GM23248 (cell line): ENCODE measurements at places on chromosomes 3 and 15.

DNA sequence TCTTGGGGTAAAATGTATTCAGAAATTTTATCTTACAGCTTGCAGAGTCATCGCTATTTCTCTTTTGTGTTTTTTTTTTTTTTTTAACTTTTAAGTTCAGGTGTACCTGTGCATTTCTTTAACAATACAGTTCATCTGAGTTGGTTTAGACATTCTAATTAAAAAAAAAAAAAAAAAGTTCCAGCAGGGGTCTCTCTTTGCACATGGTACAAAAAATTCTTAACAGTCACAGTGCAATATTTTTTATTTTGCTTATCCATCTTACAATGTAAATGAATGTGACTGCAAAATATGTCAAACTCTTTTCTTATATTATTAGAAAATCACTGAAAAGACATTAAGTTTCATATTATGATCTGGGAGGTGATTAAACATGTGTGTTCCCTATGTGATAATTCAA lies 47.5 kb upstream of the SLC9A9 start:
- peak; percentile 40 for DNase-seq

GRCh38 chr3:20622304-20622703 lies 436.3 kb upstream of the SGO1 start:
- peak; percentile 95 for DNase-seq

DNA sequence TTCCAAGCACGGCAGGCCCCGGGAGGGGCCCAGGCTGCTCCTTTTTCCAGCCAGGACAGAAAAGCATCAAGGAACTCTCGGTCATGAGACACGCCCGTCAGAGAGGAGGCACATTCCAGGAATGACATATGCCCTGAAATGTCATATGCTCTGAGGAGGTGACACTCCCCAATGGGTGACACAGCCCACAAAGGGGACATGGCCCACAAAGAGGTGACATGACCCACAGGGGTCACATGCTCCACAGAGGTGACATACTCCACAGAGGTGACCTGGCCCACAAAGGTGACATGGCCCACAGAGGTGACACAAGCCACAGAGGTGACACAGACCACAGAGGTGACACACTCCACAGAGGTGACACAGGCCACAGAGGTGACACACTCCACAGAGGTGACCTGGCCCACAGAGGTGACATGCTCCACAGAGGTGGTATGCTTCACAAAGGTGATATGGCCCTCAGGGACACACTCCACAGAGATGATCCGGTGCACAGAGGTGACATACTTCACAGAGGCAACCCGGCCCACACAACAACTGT lies 79.2 kb downstream of the ABHD5 start:
- DNase-seq: no peak

DNA sequence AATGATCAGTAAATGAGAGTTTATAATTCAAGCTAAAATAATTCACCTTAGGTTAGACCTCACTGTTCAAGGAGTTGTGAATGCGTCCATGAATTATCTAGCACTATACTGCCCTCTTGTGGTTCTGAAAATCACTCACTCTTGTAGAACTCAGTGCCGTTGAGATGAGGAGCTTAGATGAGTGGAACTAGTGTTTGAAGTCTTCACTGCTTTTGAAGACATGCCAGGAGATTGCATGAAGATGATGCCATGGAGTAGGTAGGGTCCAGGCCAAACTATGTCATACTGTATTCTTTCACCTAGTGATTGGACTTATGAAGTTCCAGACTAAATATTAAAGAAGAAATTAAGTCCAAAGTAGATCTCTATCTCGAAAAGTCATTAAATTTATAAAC lies 28.8 kb downstream of the LYSMD4 start:
- peak; percentile 88 for DNase-seq

DNA sequence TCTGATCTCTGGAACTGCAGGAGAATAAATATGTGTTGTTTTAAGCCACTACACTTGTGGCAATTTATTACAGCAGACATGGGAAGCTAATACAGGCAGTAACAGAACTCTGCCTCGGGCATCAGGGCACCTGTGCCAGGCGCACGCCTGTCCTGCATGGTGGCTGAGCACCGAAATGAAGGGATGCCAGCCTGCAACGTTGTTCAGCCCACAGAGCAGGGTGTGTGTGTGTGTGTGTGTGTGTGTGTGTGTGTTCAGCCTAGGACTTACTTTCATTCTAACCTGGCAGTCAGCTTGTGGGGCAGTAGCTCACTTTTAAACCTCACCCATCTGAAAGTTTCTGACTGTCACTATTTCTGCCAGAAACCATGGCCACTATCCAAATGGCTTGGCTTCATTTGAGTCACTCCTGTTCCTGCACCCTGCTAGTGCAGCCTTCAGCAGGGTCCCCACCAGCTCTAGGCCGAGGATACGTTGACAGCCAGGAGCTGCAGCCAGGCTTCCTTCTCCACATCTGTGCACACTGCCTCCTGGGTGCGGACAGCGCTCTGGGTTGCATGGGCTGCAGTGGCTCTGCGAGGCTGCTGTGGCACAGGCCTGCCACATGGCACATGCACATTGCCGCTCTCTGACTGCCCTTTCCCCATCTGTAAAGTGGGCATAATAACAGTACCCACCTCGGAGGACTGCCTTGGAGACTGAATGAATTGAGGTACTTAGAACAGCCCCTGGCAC lies 4.5 kb downstream of the UROC1 start:
- DNase-seq: no peak

DNA sequence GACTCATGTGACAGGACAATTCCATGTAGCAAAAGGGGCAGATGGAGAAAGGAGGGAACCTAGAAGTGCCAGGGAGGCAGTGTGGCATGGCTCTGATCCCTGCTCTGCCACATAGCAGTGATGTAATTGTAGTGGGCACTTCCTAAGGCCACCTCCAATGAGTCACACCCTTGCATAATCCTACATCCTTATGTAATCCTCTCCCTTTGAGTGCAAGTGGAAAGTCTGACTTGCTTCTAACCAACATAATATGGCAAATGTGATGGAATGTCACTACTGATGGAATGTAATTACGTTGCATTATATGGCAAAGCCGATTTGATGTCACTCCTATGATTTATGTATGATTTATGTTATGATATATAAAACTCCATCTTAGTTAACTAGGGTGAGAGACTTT lies 72.9 kb upstream of the ATP2C1 start:
- DNase-seq: peak; percentile 84

- DNase-seq: no peak
Measured at GRCh38 chr3:188085584-188086560, 68.1 kb upstream of the LPP start.

- DNase-seq: peak; percentile 67
Measured at GRCh38 chr3:17800232-17800631, 57.8 kb upstream of the TBC1D5 start.

DNA sequence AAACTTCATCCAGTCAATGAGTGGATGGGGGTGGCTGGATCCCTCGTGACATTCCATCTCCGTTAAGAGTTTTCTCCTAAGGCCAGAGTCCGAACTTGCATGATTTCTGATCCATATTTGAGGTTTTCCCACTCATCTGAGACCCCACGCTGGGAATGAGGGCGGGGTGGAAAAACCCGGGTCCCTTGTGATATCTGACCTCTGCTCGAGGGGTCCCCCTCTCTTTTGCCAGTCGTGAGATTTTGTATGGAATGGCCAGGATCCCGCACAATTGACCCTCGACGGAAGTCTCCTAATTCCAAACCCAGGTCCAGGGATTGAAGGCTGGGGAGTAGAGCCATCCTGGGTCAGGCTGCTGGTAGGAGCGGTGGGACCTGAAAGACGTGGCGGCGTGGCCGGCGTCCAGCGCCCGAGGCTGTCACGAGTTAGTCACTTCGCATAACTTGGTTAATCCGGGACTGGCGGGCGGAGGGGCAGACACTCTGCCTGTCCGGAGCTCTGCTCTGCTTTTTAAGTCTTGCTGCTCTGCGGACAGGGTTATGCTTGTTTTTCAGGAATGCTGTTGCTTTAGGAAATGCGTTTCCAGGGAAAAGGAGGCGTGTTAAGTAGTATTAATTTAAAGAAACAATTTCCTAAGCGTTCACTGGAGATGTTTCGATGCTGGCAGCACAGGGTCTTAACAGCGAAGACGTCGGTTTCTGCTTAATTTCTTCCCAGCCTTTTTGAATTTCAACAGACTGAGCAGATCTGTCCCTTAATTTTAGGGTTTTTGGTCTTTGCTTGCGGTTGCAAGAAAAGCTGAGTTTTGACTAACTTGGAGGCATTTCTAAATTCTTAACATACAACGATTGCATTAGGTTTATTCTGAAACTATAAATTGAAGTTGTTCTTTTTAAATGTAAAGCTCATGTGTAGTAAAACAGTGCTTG lies 69.7 kb upstream of the LRRFIP2 start:
- peak; percentile 93 for DNase-seq

- peak; percentile 43 for DNase-seq
Measured at GRCh38 chr15:22930782-22931484, 49.2 kb downstream of the CYFIP1 start.

DNA sequence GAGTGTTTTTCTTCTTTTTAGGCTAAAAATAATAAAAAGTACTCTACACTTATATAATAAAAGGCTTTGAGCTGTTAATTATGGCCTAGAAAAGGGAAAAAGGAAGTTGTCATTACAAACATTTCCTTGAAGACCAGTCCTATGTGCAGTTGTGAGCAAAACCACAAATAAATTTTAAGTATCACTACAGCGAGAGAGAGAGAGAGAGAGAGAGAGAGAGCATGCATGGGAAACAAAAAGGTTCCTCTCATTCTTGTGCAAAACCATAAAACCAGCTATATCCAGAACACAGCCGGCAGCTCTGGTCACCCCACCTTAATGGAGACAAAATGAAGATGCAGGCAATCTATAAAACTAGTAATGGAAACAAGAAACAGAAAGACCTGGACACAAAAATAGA lies 33.6 kb downstream of the HEG1 start:
- no peak for DNase-seq

DNA sequence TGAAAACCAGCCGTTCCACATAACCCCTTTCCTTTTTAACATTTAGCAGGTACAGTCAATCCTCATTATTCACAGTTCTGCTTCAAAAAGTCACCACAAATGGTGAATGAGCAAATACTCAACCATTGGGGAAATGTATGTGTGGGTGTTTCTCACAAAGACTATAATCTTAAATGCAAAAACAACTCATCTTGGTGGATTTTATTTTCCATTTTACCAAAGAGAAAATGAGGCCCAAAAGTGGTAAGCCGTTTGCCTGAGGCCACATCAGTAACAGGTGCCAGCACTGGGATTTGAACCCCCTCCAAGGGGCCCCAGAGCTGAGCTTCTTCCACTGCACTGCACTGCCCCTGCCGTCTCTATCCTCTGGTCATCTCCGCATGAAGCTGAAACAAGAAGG lies 208.8 kb downstream of the OSBPL10 start:
- DNase-seq: peak; percentile 18

DNA sequence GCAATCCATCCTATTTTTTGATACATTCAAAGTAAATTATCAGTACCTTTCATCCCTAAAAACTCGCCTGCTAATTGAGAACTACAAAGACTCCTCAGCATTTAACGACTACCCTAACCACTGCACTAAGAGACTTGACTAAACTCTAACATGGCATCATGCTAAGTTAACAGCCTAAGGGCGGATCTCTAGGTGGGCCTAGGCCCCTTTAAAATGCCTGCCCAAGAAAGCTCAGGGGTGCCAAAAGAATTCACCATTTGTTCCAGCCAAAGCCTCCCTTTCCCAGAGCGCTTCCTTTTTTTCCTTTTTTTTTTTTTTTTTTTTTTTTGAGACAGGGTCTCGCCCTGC lies 568 bp upstream of the NEK4 start:
- no peak for DNase-seq

DNA sequence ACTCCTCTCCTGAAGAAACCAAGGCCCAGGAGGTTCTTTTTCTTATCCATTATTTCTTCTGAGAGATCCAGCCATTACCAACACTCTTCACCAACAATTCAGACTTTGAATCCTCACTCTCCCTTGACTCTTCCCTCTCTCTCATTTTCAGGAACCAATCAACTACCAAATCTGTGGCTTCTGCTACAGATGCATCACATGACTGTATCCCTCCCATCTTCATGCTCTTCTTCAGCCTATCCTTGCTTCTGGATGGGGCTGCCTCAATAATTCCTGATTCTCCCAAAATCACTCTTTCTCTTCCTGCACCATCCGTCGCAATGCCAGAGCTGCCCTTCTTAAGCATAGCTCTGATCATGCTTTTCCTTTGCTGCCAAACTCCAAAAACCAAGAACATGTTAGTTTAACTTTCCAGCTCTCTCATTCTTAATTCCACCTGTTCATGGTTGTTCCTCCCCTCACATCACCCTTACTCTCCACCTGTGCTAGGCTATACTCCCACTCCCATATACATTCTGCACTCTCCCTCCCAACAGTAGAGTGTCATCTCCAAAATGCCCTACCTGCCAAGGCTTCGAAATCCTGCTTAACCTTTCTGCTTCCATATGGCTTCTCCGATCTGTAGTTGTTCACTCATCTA lies 13.5 kb downstream of the PLD1 start:
- no peak for DNase-seq

DNA sequence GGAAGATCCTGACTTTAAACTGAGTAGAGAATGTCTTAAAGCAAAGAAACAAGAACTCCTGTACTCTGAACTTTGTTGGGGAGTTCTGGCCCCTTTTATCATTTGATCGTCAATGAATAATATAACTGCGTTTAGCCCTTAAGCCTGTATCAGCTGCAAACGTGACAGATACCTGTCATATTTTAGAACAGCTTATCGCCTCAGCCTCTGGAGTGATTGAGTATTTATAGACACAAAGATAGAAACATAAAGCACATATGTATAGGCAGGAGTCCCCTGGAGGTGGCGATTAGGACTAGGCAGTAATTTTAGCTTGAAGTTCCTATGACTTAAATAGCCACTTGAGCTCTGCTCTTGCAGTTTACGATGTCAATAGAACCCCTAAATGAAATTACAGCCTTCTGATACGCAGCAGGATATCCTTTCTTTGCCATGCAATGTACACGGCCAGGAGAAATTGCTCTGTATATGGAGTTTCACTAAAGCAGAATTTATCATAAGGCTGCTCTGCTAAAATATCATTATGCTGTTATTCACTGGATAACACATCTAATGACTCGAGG lies 321.8 kb downstream of the TIGIT start:
- DNase-seq: no peak

GRCh38 chr15:35260941-35261340 lies 175.8 kb upstream of the NANOGP8 start:
- DNase-seq: no peak

DNA sequence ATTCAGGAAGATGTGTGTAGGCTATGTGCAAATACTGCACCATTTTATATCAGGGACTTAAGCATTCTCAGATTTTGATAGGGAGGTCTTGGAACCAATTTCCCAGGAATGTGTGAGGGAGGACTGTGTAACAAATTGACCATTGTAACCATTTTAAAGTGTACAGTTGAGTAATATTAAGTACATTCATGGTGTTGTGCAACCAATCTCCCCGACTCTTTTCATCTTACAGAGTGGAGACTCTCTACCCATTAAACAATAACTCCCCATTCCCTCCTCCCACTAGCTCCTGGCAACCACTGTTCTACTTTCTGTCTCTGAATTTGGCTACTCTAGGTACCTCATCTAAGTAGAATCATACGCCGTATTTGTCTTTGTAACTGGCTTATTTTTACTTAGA lies 5.1 kb downstream of the RCN2 start:
- peak; percentile 7 for DNase-seq

DNA sequence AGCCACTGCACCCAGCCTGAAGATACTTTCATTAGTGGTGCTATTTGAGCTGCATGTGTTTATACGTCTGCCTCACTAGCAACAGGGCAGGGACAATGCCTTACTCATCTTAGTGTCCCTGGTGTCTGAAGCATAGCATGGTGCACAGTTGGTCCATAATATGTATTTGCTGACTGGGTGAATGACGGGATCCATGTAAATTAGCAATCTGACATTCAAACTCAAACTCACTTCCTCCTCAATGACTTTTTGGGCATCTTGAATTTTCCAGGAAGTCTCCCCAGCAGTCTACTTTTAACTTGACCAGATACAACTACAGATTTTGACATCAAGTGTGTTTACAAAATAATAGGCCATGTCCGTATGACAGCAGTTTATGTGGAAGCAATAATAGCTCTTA lies 3.0 kb upstream of the LDHAL6B start:
- DNase-seq: no peak
